ENCODE measurements at places on chromosomes 12 and 14.

GRCh38 chr14:64841121-64841651 lies 38.5 kb downstream of the SPTB start:
- no peak for DNase-seq

DNA sequence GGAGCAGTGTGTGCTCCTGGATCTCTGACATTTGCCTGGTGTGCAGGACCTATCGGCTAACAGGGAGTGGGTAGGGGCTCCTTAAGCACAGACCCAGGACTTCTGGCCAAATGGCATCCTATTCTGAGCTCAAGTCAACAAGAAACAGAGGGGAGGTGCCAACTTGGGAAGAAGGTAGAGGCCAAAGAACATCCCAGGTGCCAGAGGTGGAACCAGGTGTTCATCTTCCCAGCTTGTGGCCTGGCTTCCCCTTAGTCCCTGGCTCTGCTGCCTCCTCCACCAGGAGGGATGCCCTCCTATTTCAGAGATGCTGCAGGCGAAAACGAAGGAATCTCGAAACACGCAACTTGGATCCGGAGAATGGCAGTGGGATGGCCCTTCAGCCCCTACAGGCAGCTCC lies 6.2 kb downstream of the SLC39A5 start:
- DNase-seq: no peak

DNA sequence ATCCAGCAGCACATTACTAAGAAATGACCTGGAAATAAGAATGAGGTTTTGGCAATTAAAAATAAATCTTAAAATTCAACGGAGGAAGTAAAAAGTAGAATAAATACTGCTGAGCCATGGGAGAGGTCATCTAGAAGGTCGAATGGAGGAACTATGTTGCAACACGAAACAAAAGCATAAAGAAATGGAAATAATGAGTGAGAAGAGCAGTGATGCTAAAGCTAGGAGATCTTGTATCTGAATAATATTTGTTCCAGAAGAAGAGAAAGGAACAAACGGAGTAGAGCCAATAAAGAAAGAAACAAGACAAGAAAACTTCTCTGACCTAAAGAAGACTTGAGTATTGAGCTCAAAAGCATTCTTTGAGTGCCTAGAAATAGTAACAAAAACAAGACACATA lies 6.6 kb upstream of the KRT7 start:
- no peak for DNase-seq

DNA sequence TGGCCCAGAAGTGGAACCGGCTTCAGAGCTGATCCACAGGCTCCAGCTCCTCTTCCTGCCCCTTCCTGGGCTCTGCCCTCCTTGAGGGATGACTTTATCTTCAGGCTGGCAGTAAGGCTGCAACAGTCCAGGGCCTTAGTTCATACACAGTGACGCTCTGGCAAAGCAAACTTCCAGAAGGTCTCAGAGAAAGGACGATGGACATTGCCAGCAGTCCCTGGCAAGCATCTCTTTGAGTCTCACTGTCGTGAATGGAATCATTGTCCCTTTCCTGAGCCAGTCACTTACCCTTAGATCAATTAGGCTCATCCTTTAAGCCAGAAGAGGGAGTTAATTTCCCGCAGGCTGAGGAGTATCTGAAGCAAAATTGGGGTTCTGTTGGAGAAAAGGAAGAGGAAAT lies 8.6 kb downstream of the AK7 start:
- DNase-seq: no peak

GRCh38 chr12:123003257-123003656 lies 22.8 kb downstream of the ARL6IP4 start:
- DNase-seq: no peak

GRCh38 chr12:26317942-26318575 lies 122.7 kb downstream of the SSPN start:
- DNase-seq: no peak

DNA sequence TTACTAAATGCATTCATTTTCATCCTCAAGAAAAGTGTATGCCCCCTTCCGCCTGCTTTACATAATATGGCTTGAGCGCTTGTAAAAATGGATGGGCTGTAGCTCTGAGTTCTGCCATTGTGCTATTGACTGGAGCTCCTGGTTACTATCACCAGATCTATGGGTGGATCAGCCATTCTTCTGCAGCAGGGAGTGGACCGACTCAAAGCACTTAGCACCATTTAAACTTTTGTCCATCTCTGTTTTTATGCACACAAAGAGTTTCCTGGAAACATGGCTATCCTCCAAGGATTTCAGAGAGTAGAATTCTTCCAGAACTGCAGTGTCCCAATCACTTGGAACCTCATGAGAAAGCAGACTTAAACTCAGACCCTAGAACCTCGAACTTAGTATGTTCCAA lies 4.5 kb upstream of the NUMB start:
- DNase-seq: no peak

DNA sequence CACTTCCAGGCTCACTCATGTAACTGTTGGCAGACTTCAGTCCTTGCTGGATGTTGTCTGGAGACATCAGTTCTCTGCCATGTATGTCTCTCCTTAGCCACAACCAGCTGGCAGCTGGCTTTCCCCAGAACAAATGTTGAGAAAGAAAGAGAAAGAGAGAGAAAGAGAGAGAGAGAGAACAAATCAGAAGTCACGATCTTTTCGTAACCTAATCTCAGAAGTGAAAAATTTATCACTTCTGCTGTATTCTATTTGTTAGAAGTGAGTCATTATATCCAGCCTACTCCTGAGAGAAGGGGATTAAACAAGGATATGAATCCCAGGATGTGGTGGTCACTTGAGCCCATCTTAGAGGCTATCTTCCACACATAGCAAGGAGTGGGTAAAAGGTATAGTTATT lies 101.2 kb downstream of the BTG1 start:
- DNase-seq: no peak

DNA sequence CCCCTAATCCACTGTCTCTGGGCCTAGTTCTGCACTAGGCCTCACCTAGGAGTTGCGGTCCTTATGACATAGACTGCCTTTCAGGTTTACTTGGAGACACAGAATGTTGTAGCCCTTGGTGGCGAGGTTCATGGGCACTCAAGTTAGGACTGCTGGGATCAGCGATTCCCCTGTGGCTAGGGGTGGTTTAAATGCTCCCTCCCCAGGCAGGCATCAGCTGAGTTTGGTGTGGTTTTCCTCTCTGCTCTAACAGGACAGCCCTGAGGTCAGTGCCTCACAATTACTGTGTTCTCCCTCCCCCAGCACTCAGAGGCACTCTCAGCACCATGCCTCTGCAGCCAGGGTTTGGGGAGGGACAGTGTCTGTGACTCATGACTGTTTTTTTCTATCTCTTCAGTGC lies 22.2 kb upstream of the RDH16 start:
- DNase-seq: no peak

DNA sequence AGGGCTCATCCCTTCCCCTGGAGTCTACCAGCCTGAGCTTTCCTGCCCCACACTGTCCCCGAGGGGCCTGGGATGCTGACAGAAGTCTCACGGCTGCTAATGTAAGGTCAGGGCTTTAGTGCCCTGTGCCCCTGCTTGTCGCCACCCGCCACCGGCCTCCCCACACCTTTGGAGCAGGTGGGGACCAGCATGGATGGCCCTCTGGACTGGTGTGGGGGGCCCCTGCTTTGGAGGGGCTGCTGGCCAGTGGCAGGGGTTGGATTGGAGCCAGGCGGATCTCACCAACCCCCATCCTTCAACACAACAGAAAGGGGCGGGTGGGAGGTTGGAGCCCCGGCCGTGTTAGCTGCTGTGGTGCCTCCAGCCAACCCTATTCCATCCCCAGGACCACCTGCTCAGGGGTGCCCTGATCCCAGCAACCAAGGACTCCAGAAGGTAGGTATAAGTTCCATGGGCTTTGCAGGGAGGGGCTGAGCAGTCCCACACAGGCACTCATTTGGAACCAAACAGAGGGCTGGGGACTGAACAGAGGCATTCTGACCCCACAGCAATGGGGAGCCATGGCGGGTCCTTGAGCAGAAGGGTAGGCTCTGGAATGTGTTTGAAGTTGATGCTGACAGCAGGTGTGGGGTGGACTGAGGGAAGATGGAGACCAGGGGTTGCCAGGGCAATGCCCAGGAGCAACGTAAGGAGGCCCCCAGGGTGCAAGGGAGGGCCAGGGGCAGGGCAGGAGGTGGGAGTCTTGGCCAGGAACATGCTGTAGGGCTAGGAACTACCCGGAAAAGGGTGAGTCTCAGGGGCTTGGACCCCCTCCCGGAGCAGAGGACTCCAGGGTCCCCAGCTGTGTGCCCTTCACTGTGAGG lies 145.1 kb upstream of the C14orf180 start:
- DNase-seq: no peak

- no peak for DNase-seq
Observed at GRCh38 chr12:94819011-94819410, 168.7 kb upstream of the TMCC3 start.

DNA sequence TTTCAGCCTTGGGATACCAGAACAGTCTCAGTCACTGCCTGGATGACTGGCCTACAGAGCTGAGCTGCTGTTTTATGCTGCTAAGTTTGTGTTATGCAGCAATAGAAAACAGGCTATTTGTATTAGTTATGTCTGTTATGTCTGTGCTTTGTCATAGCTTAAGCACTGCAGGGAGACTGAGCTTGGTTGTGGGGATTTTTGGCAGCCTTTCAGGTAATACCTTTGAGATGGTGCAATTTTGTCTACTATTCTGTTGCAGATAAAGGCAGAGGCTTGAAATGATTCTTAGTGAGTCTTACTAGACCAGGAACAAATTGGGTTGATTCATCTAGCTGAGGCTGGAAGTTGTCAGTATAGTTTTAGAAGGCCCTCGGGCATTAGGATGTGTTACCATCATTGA lies 201.3 kb upstream of the RBM19 start:
- no peak for DNase-seq

GRCh38 chr12:1947081-1947480 lies 28.6 kb upstream of the CACNA2D4 start:
- DNase-seq: no peak

- DNase-seq: no peak
Observed at GRCh38 chr12:97910559-97910958, 448.0 kb downstream of the RMST start.

DNA sequence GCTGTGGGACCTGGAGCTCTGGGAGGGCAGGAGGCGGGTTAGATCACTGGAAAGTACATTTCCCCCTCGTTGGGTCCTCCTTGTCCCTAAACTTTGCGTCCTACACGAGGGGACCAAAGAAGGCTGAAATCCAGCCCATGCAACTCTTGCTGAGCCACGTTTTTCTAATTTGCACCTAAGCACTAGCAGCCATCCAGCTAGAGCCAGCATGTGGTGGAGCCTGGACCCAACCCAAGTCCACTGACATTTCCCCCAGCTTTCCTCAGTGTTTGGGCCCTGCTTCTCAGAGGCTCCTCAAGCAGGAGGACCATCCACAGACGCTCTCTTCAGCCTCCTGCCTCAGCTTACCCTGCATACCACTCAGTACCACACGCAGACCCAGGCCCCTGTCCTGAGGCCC lies 49.7 kb downstream of the TSPAN11 start:
- DNase-seq: no peak

DNA sequence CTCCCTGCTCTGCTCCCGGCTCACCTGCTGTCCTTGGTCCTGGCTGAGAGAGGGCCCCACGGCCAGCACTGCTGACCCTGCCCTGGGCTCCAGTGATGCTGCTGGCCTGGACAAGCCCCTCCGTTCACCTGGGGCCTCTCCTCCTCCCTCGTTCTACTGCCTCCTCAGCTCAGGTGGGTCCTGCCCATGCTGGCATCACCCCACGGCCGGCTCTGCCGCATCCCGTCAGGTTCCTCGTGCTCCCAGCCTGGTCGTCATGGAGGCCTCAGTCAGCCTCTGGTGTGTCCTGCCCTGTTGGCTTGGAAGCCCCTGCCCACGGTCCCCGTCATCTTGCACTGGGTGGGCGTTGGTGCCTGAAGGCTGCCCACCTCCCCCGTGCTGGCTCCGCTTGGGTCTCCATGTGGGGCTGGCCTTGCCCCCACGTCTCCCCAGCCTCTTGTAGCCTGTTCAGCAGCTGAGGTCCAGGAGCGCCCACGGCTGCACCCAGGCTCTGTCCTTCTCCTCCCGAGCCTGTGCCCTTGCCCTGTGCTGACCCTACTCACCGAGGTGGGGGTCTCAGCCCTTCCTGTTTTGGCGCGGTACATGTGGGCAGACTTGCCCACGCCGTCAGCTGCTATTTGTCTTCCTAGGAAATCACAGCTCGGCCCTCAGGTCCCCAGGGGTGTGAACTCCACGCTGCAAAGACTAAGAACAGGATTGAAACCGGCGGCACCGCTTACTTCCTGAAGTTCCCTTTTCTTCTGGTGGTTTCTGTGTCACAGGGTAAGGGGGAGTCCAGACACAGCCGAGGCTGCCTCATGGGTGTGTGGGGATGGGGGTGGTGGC lies 121.6 kb downstream of the TMEM121 start:
- DNase-seq: no peak

DNA sequence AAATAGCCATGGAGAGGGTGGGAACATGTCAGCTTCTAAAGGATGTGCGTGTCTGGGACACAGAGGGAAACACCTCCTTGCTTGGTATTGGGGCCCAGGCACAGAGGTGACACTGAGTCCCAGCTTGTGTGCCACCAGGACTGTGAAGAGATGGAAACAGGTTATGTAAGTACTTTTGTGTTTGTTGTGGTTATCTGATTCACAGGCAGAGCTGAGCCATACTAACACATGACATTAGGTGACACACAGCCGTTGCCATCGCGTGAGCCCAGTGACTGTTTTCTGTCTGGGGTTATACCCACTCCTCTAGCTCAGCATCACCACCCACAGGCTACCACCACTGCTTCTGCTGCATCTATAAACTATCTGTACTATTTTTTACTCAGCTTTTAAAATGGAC lies 12.1 kb upstream of the FLVCR2 start:
- DNase-seq: peak; percentile 93

GRCh38 chr14:97706819-97707218 lies 909.6 kb downstream of the VRK1 start:
- DNase-seq: no peak

DNA sequence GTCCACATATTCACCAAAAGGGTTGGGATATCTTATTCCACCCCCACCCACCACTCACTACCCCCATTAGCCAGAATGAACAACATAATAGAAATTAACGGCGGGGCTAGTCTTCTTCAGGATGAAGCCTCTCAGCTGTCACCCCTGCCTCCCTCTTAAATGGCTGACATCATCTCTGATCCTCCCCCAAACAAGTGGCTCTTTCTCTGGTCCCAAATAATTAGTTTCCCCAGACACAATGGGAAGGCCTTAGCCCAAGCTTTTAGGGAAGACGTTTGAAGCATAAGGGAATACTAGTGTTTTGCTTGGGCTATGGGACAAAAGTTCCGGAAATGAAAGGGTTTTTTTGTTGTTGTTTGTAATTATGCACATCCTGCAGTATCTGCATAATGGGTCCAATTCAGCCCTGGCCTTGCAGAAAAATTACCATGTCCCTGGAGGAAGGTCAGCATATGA lies 13.8 kb downstream of the STON2 start:
- DNase-seq: no peak

GRCh38 chr12:115322275-115322674 lies 638.3 kb upstream of the TBX3 start:
- no peak for DNase-seq

- no peak for DNase-seq
Observed at GRCh38 chr12:33012226-33012625, 115.6 kb upstream of the PKP2 start.

- no peak for DNase-seq
Observed at GRCh38 chr12:26271024-26271423, 75.7 kb downstream of the SSPN start.

GRCh38 chr12:51904951-51905470 lies 2.3 kb upstream of the ACVRL1 start:
- no peak for DNase-seq
